ENCODE measurements at places on chromosomes 5 and 9.

DNA sequence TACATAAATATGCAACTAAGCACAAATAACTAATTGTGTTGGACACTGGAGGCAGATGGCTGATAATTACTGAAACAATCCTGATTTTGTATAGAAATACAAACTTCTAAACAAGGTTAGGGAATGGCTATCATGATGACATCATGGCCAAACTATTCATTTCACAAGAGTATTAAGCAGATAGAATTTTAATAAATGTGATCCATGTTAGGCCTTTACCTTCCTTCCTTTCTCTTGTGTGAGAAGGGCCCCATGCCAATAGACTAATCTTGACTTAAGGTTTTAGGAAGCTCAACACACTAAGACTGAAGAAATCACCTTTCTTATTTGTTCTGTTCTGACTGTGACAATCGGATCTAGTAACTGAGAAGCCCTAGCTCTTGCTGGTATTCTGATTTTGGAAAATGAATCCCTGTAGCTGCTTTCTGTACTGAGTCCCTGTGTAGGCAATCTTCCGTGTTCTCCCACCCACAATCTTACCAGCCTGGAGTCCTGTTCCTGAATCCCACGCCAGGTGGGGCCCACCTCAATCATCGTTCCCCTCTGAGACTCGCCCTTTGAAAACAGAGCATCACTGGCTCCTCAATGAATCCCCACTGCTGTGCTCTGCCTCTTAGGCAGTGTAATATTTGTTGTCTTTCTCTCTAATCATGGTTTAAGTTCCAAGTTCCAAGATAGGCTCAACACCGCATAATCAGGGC, 168.7 kb upstream of the GNA14 start:
- no peak for DNase-seq

DNA sequence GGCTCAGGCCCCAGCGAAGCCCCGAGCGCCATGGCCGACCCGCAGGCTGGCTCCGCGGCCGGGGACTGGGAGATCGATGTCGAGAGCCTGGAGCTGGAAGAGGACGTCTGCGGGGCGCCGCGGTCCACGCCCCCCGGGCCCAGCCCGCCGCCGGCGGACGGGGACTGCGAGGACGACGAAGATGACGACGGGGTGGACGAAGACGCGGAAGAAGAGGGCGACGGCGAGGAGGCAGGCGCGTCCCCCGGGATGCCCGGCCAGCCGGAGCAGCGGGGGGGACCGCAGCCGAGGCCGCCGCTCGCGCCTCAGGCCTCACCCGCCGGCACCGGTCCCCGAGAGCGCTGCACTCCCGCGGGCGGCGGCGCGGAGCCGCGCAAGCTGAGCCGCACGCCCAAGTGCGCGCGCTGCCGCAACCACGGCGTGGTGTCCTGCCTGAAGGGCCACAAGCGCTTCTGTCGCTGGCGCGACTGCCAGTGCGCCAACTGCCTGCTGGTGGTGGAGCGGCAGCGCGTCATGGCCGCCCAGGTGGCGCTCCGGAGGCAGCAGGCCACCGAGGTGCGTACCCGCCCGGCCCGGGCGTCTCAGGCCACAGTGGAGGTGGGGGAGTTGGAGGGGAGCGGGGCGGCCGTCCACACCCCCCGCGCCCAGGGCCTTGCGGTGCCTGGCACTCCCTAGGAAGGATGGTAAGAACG, 1.6 kb downstream of the DMRT2 start:
- no peak for DNase-seq

GRCh38 chr5:125467222-125467621, 720.8 kb upstream of the ZNF608 start:
- no peak for DNase-seq

DNA sequence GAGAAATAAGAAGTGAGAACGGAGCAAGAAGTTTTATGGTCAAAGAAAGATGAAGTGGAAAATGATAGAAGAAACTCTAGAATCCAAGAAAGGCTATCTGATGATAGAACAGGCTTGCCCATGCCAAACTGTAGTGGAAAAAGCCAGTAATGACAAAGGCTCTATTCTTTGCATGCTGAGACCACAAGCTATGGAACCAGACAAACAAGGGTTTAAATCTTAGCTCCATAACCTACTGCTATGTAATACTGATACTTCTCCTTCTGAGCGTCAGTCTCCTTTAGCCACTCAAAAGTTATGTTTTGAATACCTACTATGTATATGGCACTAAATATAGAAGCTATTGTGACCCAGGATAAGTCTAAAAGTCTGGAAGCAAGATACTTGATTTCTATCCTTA, 51.2 kb upstream of the TRIM32 start:
- no peak for DNase-seq

DNA sequence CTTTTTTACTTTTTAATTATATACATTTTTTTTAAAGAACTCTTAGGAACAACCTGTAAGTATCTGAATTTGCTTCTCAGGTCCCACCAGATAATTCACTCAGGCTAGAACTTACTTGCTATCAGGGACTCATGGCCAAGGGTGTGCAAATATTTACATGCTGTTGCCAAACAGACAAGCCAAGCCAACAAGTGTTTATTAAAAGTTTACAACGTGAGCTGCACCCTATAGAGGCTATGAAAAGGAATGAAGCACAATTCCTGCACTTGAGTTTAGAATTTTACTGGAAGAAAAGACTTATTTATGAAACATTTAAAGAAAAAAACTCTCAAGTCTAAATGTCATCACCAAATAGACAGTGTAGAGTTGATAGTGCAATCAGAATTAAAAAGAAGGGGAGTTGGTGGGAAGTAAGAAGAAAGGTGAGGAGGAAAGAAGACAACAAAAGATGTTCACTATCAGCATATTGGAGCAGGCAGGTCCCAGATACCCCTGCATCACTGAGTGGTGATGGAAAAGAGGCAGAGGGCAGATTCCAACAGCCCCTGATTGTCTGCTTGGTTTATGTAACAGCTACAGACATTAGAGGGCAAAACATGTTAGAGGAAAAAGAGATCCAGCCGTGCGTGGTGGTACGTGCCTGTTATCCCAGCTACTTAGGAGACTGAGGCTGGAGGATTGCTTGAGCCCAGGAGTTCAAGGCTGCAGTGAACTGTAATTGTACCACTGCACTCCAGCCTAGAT, 32.8 kb downstream of the SH3RF2 start:
- no peak for DNase-seq

- peak; percentile 13 for DNase-seq
These were observed 696 bp downstream of the ZFP62 start for GRCh38 chr5:180860273-180860886.

GRCh38 chr5:2217219-2217618, 334.5 kb upstream of the IRX4 start:
- DNase-seq, result no peak

DNA sequence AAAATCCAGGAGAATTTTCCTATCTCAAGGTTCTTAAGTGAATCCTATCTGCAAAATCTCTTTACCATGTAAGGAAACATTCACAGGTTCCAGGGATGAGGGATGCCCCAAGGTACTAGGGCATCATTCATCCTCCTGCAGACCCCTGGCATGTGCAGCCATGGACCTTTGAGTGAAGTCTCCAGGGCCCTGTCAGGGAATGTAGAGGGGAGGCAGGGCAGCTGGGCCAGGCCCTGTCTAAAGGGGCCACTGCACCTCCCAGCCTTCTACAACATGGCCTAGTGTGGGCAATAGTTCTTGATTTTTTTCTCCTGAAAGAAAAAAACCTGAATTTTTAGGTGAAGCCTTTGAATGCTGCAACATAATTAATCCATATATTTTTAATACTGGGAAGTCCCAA, 63.3 kb downstream of the SEMA4D start:
- no peak for DNase-seq

- DNase-seq, result no peak
These were observed 106.3 kb downstream of the ROR2 start for GRCh38 chr9:91843623-91844148.

DNA sequence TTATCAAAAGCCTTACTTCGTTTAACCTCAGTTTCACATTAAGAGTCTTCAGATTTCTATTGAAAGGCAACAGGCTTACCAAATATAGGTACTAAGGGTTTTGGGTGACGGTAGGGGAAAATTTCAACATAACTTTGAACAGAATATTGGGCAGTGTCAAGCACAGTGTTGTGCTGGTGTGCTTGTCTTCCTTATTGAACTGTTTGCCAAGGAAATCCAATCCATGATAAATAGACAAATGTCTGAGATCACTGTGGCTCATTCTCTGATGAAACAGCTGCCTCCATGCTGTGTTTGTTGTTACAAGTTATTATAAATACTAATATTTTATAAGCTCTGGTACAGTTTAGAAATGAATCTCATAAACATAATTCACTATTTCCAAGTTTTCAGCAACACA, 730.1 kb downstream of the NR2F1-AS1 start:
- no peak for DNase-seq

DNA sequence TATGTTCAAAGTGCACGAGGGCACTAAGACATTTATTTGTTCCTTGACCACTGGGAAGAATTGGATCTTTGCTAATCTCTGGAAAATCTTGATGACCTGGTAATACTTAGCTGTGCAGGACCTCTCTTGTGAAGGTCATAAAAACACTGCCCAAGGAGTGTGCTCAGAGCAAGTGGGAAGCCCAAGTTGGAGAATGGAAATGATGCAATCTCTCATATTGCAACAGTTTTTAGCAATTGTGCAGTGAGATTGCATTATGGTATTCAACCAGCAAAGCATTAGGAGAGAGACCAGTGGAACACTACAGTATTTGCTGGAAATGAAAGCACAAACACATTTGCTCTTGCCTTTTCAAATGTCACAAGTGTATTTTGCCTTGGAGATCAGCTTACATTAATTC, 34.5 kb downstream of the TXNDC8 start:
- DNase-seq, result peak; percentile 64

DNA sequence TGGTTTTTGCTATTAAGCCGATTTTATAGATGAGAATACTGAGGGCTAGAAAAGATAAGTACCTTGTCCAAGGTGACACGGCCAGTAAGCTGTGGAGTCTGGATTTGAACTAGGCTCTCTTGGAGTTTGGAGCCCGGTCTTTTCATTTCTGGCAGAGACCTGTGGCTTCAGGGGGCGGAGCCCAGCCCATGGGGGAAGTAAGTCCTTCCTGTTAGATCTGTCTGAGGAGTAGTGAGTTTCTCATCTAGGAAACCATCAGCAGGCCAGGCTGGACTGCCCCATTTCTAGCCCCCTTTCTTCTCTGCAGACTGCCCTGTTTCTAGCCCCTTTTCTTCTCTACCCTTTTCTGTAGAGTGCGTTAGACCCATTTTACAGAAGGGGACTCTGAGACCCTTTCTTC, 521 bp upstream of the PTGS1 start:
- DNase-seq, result no peak

GRCh38 chr5:89117124-89117644, 234.2 kb upstream of the MEF2C start:
- no peak for DNase-seq

DNA sequence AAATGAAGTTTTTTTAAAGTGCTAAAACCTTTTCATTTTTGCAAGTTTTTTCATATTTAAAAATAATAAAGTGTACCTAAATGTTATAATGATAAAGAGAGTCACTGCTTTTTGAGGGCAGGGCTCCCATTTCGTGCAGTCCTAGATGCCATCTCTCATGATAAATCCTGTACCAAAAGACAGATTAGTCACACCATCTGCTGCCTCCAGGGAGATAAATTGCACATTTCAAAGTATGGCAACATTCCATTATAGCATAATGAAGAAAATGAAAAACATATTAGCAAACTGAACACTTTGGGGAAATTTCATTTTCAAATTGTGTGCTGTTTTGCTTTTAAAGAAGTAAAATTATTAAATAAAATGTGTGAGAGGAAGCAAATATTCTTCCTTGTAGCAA, 257.2 kb downstream of the KIAA0825 start:
- peak; percentile 2 for DNase-seq

GRCh38 chr9:12884736-12885395, 110.0 kb downstream of the LURAP1L start:
- DNase-seq, result peak; percentile 66

DNA sequence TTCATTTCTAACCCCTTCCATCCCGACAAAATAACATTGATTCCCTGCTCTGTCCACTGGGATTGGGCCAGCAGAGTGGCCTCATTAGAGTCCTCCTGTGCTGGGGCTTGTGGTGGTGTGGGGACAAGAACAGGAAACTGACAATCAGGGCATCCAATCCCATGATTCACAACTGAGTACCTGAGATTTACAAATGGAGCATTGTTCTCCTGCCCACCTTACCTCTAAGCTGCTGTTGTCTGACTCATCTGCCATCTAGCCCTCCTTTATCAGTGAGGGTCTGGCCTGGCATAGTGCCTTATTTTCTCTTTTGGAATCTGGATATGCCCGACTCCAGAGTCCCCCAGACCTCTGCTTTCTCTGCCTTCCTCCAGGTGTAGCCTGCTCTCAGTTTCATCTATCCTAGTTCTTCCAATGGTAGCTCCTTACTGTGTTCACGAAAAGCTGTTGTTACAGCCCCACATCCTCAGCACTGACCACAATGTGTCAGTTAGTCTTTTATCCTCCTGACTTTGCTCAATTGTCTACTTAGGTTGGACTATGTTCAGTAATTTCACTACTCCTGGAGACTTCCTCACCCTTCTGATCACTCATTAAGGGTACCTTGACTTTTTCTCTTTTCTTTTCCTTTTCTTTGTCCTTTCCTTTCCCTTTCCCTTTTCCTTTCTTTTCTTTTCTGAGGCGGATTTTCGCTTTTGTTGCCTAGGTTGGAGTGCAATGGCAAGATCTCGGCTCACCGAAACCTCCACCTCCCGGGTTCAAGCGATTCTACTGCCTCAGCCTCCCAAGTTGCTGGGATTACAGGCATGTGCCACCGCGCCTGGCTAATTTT, 13.4 kb downstream of the WNT8A start:
- DNase-seq, result no peak

DNA sequence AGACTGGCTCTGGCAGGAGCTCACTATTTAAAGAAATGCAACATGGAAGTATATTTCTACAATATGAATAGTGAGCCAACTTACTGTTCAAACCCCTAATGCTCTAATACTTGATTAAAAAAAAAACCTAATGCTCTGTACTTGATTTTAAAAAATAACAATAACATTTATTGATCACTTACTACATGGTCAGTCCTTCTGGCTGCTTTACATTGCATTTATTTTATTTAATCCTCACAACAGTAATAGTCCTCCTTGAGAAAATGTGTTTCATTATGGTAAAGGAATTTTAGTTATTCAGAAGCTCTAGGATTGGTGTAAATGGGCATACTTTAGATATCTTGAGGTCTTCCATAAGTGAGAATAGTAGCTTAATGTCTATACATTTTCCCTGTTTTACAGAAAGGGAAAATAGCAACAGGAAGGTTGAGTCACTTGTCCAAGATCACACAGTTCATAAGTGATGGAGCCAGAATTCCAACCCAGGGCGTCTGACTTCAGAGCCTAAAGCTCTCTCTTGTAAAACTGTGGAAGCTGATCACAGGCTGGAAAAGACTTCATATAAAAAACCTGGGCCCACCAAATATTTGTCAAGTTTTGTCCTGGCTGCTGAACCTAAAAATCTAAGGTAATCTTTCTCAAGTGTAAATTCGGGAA, 1.0 kb downstream of the STARD4 start:
- DNase-seq, result no peak

- DNase-seq, result peak; percentile 86
These were observed 455.8 kb upstream of the PTGER4 start for GRCh38 chr5:40223884-40224402.

GRCh38 chr9:131874447-131874846, 134.6 kb upstream of the RAPGEF1 start:
- DNase-seq, result no peak
